Fibroblast of gingiva (primary cell): ENCODE measurements at places on chromosomes 16 and 17.

GRCh38 chr17:57538736-57539456 is 206.2 kb downstream of the CCDC182 start:
- DNase-seq = no peak

DNA sequence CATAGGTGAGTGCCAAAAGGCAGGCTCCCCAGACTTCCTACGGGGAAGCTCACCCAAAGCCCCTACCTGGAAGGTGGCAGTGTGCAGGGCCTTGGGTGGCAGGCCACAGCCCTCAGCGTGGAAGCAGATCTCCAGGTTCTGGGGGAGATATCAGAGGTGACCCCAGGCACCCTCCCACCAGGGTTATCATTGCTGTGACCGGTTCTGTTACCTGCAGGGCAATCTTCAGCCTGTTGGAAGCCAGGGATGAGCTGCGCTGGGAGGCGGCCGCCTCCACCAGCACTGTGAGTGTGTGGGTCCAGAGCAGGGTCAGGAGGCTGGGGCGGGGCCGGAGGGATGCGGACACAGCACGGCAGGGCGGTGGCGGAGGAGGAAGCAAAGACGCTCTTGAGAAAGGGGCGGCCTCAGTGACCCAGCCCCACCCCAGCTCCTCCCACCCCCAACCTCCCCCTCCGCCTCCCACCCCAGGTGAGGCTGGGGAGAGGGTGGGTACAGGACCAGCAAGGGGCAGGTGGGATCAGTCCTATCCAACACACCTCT is 13.1 kb downstream of the UNC13D start:
- DNase-seq = no peak

- DNase-seq = no peak
Observed at GRCh38 chr17:56884483-56885311, 29.2 kb downstream of the TRIM25 start.

DNA sequence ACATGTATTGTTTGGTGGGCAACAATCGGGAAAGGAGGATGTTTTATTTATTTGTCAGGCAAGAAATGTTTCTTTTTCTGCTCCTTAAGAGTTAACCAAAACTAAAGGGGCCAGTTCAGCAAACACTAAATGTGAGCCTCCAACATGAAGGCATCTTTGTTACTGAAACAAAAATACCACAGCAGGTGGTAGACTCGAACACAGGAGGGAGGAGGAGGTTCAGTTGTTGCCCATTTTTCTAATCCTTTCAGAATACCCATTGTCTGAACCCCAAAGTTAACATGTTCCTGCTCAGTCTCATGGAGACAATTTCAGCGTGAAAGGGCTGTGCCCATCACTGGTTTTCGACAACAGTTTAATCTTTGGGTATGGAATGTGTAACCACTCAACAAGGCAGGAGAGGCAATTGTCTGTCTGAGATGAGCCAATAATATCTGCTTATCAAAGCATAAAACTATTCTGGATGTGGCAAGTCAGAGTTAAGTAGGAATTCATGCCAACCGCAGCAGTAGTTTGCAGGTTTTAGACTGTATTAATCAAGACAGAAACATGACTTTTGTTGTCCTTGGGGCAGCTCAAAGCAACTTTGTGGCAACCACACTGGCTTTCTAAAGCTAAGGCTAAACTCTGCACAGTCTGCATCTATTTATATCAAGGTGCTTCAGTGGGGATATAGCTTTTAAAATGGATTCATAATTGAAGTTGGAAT is 211.7 kb downstream of the FTO start:
- DNase-seq = no peak

DNA sequence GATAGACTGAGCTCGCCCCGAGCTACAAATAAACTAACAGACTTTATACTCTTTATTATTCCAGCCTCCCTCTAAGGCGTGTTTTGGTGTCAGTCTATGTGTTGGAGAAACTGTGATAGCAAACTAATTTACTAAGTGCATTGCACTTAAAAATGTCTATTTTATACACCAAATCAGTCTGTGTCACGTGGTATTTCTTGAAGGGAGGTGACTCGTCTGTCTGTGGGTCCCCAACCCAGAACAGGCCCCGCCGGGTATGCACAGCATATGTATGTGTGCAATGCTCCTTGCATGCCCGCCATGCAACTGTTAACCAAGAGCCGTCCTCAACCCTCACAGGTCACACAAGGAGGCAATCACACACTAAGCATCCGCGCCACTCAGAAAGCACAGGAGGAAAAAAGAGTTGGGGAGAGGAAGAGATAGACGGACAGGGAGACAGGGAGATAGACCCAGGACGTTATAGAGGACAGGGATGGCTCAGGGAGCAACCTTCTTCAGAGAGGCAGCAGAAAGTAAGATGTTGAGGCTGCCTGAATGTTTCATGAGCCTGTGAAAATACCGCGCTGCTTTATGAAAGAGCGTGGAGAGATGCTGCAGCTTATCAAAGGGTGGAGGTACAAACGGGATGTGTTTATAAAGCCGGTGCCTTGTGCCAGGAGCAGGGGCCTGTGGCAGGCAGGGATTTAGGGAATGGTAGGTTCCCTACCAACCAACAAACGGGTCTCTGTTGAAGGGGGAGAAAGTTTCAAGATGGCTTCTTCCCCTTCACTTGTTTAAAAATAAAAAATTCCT is 4.2 kb downstream of the RBFOX3 start:
- no peak for DNase-seq

- DNase-seq = peak; percentile 70
Observed at GRCh38 chr16:14088155-14088753, 17.1 kb downstream of the MRTFB start.

- no peak for DNase-seq
Observed at GRCh38 chr17:72474719-72475477, 354.1 kb downstream of the SOX9 start.

- no peak for DNase-seq
Observed at GRCh38 chr16:86949116-86949515, 368.1 kb downstream of the C16orf95 start.

GRCh38 chr17:33561569-33562334 is 268.7 kb upstream of the ASIC2 start:
- no peak for DNase-seq

GRCh38 chr17:62619417-62620155 is 7.9 kb upstream of the MRC2 start:
- DNase-seq = no peak

- DNase-seq = peak; percentile 79
Observed at GRCh38 chr16:397736-398332, 835 bp downstream of the NME4 start.

DNA sequence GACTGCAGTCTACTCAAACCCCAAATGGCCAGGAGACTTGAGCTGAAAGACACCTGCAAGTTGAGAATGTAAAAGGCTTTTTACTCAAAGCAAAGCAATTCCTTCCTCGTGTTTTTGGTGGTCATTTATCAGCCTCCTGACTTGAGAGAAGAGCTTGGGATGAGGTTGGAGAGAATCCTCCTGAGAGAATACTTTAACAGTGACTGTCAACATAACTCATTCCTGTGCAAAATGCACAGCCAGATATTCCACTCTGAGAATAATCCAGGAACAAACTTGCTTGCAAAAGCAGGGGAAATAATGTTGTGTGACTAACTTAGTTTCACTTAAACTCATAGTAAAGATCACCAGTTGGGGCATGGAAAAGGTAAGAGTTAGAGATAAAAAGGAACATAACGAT is 53.4 kb downstream of the SNTB2 start:
- DNase-seq = no peak

GRCh38 chr17:6457688-6458459 is 13.6 kb downstream of the PIMREG start:
- no peak for DNase-seq

- DNase-seq = no peak
Observed at GRCh38 chr17:80124351-80124981, 22.5 kb downstream of the EIF4A3 start.

- no peak for DNase-seq
Observed at GRCh38 chr17:29621751-29622194, 939 bp downstream of the CORO6 start.

DNA sequence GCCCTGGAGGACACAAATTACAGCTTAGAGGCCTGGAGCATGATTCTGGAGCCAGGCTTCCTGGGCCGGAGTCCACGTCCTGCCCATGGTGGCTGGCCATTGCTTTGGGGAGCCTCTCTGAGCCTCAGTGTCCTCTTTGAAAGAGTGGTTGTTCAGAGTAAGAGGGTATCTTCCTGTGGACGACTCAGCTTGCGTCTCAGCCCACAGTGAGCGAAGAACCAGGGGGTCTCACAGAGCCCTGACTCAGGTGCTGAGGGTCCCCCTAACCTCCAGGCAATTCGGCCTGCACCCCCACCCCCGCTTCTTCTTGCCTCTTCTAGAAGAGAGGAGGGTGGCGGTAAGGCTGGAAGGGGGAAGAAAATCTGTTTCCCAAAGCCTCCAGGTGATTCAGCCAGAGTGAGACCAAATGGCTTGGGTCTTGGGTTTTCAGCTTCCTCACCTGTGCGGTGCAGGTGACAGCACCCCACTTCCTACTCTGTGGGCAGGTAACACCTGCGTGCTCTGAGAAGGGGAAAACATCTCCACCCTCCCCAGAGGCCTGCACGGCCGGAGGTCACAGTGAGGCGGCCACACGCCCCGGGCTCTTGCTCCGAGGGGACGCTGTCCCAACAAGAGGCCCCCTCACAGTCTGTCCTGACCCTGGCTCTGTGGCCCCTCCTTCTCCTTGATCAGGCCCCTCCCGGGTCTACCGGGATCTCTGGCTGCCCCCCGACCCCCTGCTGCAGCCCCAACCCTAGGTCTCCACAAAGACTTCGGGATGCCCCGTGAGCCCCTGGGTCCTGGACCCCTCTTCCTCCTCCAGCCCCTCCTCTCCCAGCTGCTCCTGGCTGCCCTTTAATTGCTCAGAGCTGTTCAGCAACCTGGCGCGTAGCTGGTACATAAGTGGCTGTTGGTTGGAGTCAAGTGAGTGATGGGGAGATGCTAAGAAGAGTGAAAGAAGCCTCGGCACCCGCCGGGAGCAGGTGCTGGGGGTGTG is 119.2 kb downstream of the METRNL start:
- DNase-seq = no peak

DNA sequence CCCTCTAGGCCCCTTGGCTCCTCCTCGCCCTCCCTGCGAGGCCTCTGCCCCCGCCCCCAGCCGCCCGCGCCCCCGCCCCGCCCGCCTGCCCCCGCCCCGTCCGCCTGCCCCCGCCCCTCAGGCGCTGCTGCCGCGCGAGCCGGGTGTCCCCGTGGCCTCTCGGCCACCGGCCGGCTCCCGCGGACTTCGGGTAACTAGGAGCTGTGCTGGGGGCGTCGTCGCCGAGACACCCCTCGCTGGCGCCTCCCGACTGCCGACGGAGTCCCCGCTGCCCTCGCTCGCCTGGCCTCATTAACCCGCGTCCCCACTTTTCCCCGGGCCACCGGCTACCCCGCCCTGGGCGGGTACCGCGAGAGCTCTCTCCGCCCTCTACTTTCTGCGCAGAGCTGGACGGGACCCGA is at the start of gene TLCD1:
Gene TLCD1, minus strand, starts transcription at position 8 of the 401 bp plus-strand sequence. CDS start 136 bp downstream, outside the sequence.
- DNase-seq = no peak

- DNase-seq = no peak
Observed at GRCh38 chr17:20142268-20142667, 133.1 kb downstream of the SPECC1 start.

DNA sequence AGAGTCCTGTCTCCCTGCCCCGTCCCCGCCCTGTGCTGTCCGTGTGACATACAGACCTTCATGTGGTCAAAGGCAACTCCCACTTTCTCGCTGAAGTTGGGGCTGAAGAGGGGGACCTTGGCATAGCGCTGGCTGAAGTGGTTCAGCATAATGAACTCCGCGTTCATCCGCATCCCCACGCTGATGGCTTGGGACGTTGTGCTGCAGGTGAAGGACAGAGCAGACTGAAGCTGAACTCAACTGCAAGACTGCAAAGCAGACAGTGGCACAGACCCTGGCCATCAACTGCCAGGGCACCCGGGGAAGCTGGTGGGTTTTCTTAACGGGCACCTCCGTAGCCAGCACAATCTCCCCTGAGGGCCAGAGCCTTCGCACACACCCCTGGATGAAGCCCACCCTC is 24.2 kb downstream of the ELAC2 start:
- DNase-seq = no peak

- no peak for DNase-seq
Observed at GRCh38 chr16:87436225-87437172, 44.4 kb downstream of the MAP1LC3B start.

DNA sequence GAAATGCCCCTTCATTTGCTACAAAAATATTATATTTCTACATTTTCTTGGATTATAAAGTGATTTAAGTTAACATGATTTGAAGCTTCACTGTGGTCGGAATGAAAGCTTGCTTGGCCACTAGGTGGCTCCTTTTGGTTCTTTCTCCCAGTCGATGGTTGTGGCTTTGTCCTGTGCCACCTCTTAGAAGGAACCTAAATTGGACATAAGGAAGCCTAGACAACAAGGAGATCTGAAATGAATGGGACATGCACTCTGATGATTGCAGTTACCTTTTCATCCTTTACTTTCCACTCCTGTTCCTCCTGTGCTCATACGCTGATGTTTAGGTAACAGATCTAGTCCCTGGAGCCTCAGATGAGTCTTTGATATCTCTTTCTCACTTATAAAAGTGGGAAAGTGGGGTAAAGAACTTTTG is 39.2 kb downstream of the FTO start:
- DNase-seq = no peak

- no peak for DNase-seq
Observed at GRCh38 chr17:3810019-3810418, 9.0 kb upstream of the ITGAE start.

GRCh38 chr17:44119798-44120197 is 3.6 kb downstream of the HDAC5 start:
- no peak for DNase-seq

DNA sequence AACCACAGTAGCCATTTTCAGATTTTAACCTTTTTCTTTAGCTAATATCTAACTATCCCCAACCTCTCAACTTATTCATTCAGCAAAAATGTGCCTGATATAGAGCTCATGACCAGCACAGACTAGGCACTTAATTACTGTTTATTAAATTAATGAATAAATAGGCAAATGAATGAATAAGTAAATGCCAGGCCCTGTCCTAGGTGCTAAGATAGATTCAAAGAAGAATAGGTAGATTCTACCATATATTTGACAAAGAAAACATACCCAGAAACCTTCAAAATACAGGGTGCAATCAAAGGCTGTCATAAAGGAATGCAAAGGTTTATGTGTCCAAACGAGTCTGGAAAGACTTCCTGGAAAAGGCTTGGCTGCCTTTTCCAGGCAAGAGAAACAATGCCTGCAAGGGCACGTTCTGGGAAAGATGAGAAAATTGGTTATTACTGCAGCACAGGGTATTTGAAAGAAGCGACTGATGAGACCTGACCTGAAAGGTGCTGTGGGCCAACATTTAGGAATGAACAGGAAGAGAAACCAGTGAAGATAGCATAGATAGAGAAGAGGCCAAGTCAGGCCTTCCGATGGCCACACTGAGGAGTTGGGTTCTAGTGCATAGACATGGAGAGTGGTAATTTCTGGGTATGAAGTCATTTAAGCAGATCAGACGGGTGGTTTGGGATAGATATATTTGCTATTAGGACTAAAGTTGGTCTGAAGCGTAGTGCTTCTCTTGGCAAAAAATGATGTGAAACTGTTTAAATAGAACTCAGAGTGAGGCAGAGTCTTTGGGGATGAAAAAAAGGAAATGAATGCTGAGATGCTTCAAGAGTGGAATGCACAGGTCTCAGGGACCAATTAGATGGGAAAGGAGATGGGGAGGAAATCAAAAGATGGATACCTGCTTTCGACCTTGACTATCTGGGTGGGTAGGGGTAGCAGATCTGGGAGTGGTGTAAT is 11.4 kb upstream of the CCL2 start:
- DNase-seq = no peak
